RWPE2 (cell line): ENCODE measurements at places on chromosomes 16 and 17.

- no peak for DNase-seq
These were observed 6.2 kb downstream of the MT2A start for GRCh38 chr16:56614549-56614991.

- DNase-seq: no peak
These were observed 94.6 kb upstream of the DHX40 start for GRCh38 chr17:59470624-59471297.

DNA sequence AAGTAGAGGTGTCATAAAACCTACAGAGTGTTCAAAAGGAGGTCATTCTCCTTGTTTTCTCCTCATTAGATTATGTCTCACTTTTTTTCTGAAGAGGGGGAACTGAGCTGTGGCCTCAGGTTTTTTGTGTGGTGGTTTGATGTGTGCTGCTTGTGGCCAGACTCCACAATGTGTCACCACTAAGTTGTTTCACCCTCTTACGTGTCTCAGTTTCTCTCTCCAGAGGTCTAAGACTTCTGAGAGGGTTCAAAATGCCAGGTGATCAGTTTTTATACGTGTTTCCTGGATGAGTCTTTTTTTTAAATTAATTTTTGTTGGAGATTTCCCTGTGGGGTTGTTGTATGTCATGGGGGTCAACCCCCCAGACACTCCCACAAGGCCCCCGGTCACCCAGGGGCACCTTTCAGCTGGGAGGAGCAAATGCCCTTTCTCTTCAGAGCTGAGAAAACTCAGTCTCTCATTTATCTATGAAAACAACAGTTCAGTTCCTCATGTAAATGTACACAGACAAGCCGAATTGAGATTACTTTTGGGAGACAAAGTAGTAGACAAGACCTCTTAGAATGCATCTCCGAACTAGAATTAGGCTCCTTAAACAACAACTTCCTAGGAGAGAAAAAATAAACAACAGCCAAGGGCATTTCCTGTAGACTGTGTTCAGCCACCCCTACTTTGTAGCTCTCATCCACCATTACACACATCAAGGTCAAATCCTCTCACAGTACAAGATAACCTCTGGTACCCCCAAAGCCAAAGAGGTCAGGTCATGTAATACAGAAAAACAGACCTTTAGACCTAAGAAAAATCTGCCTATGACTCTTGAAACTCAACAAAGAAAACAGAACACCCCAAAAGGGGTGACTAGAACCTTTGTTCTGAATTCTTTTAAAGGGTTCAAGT, 23.9 kb upstream of the TMEM98 start:
- DNase-seq: no peak

DNA sequence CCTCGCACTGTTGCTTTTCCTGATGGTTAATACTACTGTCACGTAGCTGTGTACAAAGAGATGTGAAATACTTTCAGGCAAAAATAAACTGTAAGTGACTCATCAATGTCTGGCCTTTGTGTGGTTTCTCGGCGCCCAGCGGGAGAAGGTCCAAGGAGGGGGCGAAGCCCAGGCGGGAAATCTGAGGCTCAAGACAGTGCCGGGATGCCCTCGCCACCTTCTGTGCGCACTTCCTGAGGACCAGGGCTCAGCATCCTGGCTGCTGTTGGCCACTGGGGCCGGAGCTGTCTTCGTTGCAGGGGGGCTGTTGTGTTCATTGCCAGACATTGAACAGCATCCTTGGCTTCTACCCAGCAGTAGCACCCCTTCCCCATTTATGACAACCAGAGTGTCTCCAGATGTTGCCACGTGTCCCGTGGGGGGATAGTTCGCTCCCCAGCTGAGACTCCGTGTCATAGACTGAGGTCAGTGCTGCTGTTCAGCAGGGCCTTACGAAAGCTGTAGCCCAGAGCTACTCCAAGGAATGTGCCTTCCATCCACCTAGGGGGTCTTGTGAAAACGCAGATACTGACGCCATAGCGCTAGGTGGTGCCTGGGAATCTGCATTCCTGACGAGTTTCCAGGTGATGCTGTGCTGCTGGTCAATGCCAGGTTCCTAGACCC, 67.3 kb upstream of the PLCG2 start:
- DNase-seq: no peak

DNA sequence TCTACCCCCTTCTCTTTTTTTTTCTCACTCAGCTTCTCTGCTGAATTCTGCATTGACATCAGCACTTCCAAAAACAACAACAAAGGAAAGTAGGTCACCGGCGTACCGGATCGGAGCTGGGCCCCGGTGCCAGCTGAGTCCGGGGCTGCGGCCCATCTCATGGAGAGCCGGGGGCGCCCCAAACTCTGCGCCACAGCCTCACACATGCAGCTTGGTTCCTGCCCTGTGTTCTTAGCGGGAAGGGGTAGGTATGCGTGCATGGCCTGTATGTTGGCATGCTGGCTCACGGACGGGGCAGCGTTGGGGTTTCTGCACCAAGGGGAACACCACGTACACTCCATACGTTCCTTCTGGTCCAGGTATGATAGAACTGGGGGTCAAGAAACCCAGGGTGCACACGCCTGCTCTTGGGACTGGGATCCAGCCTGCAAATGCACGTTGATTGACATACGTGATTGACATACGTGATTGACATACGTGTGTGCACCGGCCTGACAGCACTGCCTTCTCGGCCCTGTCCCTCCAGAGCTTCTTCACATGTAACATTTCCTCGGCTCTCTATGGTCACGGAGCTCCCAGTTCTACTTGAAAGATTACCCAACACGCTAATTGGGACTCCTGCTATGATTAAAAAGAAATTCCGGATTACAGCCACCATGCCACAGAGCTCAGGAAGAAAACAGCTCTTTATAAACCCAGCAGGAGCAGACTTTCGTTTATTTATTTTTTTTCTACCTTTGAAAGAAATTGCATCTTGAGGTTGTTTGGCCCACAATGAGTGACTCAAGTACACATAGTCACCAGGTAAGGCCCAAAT, 88.7 kb downstream of the RPA1 start:
- DNase-seq: no peak

DNA sequence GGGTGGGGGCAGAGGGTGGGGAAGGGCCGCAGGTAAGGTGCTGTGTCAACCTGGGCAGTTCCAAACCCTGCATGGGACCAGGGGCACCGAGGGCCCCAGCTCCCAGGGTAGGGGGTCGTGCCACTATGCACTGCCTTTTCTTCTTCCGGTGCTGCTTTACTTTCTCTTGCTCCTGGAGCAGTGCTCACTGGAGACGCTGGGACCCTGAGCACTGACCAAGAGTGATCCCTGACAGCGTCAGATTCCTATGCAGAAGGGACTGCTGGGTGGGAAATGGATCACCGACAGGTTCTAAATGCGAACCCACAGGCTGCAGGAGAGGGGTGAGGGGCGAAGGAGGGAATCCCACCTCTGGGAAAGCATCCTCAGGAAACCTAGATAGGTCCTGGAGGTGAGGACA, 470.1 kb downstream of the SOX9 start:
- peak; percentile 38 for DNase-seq

DNA sequence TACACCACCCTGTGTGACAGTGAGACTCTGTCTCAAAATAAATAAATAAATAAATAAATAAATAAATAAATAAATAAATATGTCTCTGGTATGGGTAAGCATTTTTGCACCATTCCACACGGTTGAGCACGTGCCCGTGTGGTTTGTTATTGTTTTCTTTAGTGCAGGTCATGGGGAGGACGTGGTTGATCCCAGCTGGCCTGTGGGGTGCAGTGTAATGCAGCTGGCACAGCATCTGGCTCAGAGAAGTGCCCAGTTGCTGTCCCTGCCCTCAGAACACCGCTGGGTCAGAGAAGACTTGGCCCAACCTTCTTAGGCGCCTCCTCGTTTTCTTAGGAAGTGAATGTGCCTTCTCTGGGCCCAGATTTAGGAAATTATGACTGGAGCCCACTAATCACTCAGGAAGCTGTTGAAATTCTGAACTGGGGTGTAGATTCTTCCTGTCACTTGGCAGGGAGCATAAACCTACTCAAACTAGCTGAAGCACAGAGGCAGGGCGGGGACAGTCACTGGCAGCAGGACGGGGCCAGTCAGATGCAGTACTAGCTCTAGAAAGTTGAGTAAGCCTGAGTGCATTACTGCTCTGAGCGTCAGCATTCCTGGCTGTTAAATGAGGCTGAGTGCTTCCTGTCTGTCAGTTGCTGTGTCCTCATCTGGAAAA, 85.9 kb downstream of the SNX29 start:
- DNase-seq: no peak

GRCh38 chr16:35733278-35733965, 2274.0 kb downstream of the TP53TG3F start:
- no peak for DNase-seq

DNA sequence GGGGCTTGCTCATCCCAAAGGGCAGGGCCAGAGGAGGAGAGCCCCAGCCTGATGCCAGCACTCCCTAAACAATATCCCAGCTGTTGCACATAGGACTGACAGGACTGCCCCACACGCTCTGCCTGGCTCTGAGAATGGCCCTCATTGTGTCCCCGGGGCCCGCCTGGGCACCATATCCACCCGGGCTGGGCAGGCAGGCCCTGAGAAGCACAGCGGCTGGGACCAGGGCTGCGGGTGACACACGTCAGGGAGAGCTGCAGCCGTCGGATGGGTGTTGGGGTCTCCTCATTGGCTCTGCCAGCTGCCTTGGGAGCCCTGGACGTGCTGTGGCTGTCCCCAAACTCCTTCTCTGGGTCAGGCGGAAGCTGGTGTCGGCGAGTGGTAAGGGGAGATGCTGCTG, 4.2 kb downstream of the BCAR1 start:
- no peak for DNase-seq

GRCh38 chr16:24188021-24188542, 68.1 kb upstream of the CACNG3 start:
- DNase-seq: no peak

GRCh38 chr16:57371494-57372371, 557 bp upstream of the CX3CL1 start:
- no peak for DNase-seq

DNA sequence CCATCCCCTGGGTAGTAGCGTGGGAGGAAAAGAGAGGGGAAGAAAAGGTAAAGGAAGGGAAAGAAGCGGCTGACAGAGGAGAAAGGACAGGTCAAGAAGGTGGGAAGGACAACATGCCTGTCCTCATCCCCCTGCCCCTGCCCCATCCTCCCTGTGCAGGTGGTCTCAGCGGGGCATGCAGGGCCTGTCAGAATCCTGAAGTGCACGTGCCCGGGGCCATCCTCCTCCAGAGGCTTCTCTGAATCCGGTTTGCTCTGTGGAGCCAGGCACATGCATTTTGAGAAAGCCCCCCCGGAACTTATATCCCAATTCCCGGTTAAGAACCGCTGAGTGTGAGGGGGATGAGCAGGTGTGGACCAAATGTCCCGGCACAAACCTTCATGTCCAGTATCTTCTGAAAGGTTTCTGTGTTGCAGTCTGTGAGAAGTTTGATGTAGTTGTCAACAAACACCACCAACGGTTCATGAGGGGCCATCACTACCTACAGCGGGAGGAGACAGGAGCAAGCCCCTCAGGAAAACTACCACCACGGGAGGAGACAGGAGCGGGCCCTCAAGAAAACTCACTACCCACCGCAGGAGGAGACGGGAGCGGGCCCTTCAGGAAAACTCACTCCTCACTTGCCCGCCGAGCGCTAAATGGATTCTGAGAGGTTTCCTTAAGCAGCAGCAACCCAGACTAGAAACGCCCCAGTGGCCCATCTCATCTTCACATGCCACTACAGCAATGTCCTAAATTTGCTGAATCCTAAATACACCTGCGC, 167.0 kb upstream of the RPH3AL start:
- DNase-seq: no peak

DNA sequence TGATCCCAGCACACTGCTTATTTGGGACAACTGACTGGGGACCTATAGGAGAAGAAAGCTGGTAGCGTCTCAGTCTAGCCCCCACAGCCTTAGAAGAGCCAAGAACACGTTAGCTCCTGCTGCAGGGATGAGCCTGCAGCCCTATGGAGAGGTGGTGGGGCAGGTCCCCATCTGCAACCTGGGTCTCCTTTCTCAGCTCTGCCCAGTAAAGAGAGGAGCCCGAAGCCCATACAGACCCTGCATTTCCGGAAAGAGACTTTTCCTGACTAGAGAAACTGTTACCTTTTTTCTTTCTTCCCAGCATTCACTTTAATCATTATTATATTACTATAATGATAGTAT, 788 bp downstream of the METTL22 start:
- DNase-seq: no peak

GRCh38 chr16:80744856-80745255, 59.5 kb downstream of the CDYL2 start:
- DNase-seq: no peak

DNA sequence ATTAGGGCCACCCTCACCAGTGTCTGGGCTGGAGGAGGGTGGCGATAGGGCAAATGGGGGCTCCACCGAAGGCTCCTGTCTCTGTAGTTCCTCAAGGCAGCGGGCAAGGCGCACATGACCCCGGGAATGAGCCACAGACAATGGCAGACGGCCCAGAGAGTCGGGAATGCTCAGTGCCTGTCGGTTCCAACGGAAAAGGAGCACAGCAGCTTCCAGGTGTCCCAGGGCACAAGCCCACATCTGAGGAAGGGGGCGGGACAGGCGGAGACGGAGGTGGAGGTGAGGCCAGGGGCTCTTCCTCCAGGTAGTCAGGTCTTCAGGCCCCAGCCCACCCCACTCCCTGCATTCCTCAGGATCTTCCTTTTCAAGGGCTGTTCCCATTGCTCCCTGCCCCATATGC, 5.1 kb upstream of the SPAG7 start:
- no peak for DNase-seq

DNA sequence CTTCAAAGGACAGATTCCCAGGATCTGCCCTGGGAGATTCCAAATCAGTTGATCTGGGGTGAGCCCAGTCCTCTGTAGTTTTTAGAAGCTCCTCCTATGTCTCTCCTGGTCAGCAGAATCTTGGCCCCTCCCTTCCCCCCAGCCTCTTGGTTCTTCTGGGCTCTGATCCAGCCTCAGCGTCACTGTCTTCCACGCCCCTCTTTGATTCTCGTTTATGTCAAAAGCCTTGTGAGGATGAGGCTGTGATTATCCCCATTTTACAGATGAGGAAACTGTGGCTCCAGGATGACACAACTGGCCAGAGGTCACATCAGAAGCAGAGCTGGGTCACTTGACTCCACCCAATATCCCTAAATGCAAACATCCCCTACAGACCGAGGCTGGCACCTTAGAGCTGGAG, 840 bp upstream of the CDH5 start:
- DNase-seq: no peak

DNA sequence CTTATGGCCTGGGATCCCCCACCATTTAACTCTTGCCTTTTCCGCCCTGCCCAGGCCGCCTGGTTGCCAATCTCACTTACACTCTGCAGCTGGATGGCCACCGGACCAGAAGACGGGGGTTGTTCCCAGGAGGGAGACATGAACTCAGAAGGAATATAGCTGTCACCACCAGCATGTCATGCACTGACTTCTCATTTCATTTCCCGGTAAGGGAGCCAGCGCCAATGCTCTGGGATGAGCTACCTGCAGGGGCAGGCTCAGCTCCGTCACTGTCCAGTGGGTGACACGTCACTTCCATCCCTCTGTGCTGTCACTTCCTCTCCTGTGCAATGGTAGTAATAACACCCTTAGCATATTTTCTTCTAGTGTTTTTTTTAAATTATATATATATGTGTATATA, 26.7 kb downstream of the ITGAL start:
- no peak for DNase-seq

GRCh38 chr17:43644081-43644480, 17.6 kb downstream of the MEOX1 start:
- no peak for DNase-seq

- DNase-seq: no peak
These were observed 90.4 kb downstream of the PARN start for GRCh38 chr16:14539631-14540030.

- peak; percentile 97 for DNase-seq
These were observed at the start of gene PSMD11 for GRCh38 chr17:32444301-32445073. TSS of gene PSMD11 (plus strand) at chr17:32444510. CDS start at chr17:32444524, 14 bp downstream.

GRCh38 chr17:63693411-63694113, 6.4 kb downstream of the LIMD2 start:
- DNase-seq: no peak
